ENCODE measurements at places on chromosomes 2 and 18.

DNA sequence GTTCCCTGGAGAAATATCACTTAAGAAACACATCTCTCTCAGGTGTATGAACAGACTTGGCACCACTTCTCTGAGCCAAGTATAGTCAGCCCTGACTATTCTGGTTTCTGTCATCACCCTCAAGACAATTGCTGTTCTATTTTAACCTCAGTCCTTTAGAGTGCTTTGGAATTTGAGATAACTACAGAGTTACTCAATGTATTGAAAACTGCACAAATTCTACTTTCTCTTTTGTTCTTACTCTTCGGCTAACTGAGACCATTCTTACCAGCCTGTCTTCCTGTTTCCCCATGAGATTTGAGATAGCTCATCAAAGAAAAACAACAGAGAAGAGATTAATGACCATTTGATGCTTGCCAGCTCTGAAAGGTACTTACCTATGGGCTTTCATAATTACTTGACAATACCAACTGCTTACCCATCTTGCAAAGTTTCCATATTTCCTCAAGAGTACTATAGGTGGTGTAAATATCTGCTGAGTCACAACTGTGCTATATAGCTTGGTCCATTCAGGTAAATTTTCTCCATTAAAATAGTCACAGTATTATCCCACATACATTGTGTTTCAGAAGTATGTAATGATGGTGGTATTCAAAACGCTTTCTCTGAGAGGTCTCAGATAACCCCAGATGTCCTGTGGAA, 467.5 kb upstream of the CHST9 start:
- no peak for DNase-seq

- no peak for DNase-seq
These were observed 51.1 kb downstream of the RALBP1 start for GRCh38 chr18:9526458-9526857.

DNA sequence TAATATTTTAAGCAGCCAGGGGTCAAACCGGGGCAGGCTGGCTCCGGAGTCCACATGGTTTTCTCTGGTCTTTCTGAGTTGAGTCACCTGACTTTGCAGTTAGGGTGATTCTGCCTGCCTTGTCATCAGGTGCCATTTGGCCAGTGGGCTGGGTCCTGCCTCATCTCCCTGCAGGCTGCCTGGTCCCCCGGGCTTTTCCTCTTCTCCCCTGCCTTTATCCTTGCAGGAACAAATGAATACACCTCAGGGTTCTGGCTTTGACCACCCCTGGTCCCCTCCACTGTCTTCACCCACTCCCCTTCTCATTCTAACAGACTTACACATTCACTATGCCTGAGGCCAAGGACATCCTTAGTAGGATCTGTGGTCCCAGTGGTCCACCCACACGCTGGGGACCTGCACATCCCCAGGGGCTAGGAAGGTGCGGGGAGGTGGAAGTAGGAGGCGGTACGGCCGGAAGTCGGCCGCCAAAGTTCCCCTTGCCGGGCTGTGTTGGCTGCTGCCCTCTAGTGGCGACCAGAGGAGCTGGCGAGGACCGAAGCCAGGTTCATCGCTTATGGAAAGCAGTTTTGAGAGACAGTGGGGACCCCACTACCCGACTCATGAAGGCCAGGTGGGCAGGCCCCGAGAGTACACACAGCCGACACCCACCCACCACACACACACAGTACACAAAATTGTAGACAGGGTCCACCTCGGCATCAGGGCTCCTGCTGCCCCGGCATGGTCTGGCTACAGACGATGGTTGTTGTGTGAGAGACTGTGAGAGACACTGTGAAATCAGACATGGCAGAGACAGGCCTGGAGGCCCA, 6.3 kb upstream of the TEX261 start:
- peak; percentile 82 for DNase-seq

GRCh38 chr2:134225841-134226240, 28.0 kb upstream of the MGAT5 start:
- no peak for DNase-seq

- no peak for DNase-seq
These were observed 93.3 kb downstream of the WDPCP start for GRCh38 chr2:63494968-63495367.

- DNase-seq: no peak
These were observed 9.6 kb upstream of the TEX51 start for GRCh38 chr2:126889071-126889470.

DNA sequence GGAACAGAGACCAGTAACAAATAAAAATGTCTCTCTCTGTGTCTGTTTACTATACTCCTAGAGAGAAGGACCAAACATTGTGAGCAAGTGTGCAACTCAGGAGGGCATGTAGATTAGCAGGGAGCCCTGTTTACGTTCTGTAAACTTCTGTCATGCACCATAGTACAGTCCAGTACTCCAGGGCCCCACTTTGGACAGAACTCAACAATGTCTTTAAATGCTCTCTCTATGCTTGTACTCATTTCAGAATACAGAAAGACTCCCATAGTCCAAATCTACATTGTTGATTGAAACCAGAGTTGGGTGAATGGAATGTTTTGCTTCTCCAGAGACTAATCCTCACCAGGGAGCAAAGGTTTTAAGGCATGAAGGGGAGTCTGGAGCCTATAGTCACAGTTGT, 934.8 kb downstream of the NRXN1 start:
- DNase-seq: no peak

- no peak for DNase-seq
These were observed 642.3 kb upstream of the LINC00305 start for GRCh38 chr18:64791236-64791635.

Measured in SK-N-SH (cell line).